ENCODE measurements at places on chromosomes 13 and 19.

GRCh38 chr13:33871207-33872004, 53.5 kb downstream of the RFC3 start:
- no peak for DNase-seq

GRCh38 chr13:112602189-112602588, 14.2 kb upstream of the TUBGCP3 start:
- DNase-seq = no peak

- DNase-seq = no peak
These were observed 268.2 kb downstream of the ZNF536 start for GRCh38 chr19:30640252-30640965.

DNA sequence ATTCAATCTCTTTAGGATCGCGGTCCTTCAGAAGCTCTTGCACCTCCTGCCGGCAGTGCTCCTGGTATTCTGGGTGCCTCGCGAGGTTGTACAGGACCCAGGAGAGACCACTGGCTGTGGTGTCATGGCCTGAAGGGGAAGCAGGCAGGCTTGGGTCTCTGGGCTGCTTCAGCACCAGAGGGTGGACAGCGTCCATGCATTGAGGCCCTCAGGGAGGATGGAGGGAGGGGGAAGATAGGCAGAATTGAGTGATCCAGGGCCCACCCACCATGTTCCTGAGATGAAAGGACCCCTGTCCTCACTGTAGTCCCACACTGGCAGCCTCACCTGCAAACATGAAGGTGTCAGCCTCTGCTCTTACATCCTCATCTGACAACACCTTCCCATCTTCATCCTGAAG, 17.9 kb upstream of the OR10H5 start:
- DNase-seq = no peak

- no peak for DNase-seq
These were observed 5.6 kb upstream of the SYDE1 start for GRCh38 chr19:15101479-15102082.

DNA sequence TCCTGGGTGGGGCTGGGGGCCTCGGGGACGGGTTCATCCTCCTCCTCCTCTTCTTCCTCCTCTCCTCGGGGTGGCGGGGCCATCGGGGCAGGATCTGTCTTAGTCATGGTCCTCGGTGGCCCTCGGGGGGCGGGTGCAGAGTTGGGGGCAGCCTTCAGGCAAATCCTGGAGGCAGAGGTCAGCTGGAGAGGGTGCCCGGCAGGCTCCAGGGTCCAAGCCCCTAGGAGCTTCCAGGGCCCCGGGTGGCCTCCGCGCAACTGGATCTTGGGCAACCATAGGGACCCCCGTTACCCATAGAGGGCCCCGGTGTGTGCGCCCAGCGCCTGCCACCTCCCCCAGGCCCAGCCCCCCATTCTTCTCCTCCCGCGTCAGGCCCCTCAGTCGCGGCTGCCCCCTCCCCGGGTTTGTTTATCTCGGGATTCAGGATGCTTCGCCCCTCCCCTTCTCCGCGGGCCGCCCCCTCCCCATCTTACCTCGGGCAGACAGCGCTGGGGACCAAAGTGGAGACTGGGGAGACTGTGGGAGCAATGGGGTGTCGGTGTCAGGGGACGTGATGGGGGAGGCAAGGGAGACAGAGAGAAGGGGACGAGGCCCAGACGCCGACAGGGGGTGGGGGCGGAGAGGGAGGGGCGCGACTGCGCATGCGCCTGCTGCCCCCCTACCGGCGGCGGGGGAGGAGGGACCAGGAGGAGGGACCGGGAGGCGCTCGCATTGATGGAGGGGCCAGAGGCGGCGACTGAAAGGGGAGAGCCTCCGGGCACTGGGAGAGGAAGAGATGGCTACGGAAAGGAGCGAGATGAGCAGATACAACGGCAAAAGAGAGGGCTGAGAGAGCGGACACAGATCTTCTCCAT, at the start of gene CLIP3:
Gene CLIP3 (minus strand): TSS at position 623 of the 854 bp plus-strand sequence. CDS start 516 bp downstream, at position 107.
- no peak for DNase-seq

- DNase-seq = no peak
These were observed 51.9 kb downstream of the GARRE1 start for GRCh38 chr19:34306213-34306661.

GRCh38 chr13:99829593-99830239, 141.9 kb downstream of the ZIC5 start:
- no peak for DNase-seq

GRCh38 chr13:37187621-37188020, 82.2 kb upstream of the CSNK1A1L start:
- no peak for DNase-seq

- no peak for DNase-seq
These were observed 6.4 kb upstream of the KLK6 start for GRCh38 chr19:50975766-50976165.

- DNase-seq = no peak
These were observed 3.3 kb downstream of the RPS19 start for GRCh38 chr19:41863209-41863931.

Data from cerebellar nuclear complex (tissue), 1 donor.